ENCODE measurements at places on chromosomes 4 and X.

DNA sequence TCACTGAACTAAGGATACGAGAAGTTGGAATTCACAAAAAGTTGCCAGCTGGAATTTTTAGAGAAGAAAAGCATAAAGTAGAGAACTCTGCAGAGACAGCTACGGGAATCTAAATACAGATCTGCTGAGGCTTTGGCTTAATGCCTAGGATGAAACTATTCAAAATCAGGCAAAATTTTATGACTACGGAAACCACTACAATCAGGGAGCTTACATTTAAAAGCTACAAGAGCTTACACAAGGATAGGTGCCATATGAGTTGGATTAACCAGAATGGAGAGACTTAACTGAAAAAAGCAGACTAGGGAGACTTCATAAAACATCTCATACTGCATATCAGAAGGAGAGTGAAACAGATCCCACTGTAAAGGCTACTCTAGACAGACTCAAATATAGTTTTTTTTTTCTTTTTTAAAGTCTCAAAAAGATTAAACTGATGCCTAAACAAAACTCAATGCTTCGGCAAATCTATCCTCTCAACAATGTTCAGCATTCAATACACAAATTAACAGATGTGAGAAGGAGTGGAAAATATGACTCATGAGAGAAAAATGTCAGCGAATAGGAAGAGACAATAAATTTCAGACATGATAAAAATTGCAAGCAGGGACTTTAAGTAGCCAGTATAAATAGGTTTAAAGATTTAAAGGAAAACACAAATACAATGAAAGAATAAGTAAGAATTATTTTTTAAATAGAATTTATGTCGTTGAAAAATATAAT lies 586.1 kb downstream of the FSTL5 start:
- no peak for DNase-seq

DNA sequence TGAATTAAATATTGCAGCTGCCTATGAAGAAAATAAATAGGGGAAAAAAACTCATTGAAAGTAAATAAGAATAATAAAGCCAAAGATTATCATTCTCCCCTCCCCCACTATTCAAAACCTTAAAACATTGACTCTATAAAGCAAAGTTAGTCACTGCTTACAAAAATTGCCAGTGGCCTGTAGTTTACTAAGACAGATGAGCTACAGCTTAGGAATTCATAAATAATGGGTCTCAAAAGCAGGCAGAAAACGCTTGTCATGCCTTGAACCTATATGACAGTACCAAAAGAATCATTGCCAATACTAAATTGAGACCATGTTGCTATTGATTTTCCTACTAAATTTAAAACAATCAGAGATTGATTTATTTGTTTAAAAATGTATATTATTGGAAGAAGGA lies 78.9 kb downstream of the SLC10A7 start:
- no peak for DNase-seq

DNA sequence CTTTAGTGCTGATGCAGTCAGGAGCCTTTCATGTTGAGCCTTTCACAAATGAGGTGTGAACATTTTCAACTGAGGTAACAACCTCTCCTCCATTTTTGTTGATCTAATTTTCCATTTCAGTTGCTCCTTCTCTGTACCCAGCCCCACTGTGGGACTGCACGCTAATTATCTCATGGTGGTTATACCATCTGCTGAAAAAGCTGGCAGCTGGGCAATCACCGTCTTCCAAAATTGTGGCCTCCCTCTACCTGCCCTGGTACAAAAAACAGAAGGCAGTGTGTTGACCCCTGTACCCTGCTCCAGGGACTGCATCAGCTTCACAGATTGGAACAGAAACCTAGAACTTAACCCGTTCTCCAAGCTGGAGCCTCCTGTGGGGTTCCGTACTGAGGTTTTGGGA lies 72.4 kb upstream of the LONRF3 start:
- no peak for DNase-seq

GRCh38 chr4:39900966-39901365 lies 76.7 kb downstream of the PDS5A start:
- no peak for DNase-seq

DNA sequence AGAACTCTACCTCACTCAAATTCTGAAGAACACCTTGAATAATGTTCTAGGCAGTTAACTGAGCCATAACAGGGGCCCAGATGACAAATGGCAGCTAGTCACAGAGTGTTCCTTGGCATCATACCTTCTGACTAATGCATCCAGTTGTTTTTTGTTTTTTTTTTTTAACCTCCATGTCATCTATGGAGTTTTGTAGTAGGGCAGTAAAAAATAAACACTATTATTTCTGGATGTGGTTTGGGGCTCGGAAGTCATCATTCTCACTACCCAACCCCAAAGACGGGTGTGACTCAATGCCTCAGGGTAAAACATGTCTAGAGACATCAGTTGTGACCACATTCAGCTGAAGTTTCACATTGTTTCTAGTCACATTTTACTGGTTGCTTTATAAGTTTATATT lies 31.2 kb upstream of the MCF2 start:
- DNase-seq: peak; percentile 2

DNA sequence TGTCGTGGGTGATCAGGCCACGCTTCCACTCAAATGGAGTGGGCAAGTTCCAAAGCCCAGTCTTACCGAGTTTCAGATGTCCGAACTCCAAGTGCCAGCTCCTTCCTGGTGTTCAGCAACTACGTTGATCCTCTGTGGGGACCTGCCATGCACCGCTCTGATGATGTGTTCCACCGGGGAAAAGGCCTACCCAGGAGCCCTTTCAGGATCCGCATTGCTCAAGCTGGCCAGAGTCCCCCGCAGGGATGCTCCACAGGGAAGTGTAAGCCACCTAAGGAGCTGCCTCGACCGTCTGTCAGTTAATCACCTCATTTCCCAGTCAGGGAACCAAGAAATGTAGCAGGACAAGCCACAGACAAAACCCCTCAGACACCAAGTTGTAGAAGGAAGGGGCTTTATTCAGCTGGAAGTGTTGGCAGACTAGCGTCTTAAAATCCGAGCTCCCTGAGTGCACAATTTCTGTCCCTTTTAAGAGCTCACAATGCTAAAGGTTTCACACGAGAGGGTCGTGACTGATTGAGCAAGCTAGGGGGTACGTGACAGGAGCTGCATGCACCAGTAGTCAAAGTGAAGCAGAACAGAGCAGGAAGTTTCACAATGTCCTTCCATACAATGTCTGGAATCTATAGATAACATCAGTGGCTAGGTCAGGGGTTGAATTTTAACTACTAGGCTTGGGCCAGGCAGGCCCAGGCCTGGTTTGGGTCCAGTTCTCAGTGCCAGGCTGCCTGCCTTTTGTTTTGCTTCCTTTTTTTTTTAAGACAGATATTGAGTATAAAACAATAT lies 126.2 kb upstream of the ZDHHC15 start:
- no peak for DNase-seq

DNA sequence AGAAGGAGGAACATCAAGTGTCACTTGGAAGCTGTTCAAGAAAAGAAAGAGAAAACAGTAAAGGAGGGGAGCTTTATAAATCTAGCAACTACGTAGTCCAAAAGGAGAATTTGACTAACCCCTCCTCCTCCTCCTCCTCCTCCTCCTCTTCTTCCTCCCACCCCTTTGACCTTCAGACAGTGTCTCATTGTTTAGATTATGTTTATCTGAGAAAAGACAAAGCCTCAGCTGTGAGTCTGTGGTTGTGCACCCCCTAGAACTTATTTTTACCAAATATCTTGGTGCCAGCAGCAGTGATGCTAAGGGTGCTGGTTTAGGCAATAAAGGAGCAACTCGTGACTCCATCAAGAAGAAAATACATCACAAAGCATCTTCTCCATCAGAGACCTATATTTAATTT lies 68.9 kb upstream of the BMP2K start:
- DNase-seq: no peak

GRCh38 chr4:128355305-128355704 lies 67.7 kb upstream of the PGRMC2 start:
- DNase-seq: no peak

DNA sequence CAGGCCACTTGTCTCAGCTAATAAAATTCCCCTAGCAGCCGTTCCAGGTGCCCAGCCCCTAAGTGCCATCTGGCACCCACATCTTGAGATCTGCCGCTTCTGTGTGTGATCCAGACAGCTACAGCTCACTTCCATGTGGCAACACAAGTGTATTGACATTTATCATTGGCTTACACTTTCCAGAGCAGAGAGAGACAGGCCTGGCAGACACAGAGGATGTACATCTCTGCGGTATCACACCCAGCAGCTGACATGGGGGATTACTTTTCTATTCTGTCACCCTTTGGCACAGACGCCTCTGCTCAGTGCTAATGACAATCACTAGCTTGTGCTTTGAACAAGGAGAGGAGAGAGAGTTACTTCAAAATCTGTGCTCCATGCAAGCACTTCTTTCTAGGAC lies 195.9 kb downstream of the KDR start:
- no peak for DNase-seq

GRCh38 chr4:78642934-78643333 lies 91.4 kb downstream of the ANXA3 start:
- DNase-seq: no peak

DNA sequence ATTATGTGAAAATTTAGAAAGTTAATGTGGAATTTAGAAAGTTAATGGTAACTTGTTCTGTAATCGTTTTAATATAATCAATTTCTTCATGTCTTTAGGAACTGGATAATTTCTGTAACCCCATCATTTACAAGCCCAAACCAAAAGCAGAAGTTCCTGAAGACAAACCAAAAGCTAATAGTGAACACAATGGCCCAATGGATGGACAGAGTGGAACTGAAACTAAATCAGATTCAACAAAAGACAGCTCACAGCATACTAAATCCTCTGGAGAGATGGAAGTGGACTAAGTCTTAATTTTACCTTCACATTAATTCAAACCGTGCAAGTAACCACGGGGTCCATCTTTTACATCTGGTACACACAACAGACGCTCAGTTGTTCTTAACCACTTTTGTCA lies 48.1 kb upstream of the PLK4 start:
- no peak for DNase-seq

- no peak for DNase-seq
These were observed 654.5 kb downstream of the STIM2 start for GRCh38 chr4:27515140-27515539.

GRCh38 chr4:174118171-174118570 lies 165.3 kb downstream of the FBXO8 start:
- DNase-seq: no peak

DNA sequence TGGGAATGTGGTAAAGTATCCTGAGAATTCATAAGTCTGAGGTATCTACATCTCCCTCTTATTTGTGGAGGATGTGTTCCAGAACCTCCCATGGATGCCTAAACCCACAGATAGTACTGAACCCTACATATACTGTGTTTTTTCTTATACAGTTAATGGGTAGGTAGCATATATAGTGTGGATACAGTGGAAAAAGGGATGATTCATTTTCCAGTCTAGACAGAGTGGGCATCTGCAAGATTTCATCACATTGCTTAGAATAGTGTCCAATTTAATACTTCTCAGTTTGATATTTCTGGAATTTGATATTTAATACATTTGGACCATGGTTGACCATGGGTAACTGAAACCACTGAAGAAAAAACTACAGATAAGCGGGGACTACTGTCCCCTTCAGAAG lies 155.0 kb upstream of the ANKRD50 start:
- no peak for DNase-seq

GRCh38 chr4:23814587-23814986 lies 75.3 kb downstream of the PPARGC1A start:
- DNase-seq: no peak

All from CD8-positive, alpha-beta T cell (primary cell).